Activated CD4-positive, alpha-beta T cell treated with anti-CD3 and anti-CD28 coated beads for 36 hours (primary cell): ENCODE measurements at places on chromosomes 5 and 9.

DNA sequence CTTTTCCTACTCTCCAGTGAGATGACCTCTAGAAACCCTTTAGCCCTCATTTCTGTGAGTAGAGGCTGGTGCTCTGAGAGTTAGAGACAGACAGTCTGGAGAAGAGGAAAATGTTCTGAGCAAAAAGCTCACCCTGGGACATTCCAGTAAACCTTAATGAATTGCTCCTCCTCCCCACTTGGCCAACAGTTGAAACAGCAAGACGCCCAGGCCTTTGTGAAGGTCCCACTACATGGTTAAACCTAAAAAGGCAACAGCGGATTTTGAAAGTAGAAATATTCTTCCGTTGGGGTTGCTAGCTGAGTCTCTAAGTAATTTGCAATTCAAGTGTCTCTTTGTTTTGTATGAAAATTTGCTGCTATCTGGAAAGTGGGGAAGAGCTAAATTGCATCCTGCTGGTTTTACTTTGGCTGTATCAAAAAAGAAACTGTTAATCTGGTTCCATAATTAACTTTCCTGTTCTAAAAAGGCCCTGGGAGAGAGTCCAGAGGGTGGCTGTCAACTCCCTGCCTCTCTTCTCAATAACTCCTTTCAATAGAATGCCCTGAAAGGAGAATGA lies 63.8 kb downstream of the ATP10B start:
- DNase-seq = no peak

- DNase-seq = no peak
Measured at GRCh38 chr9:31323726-31324444, 1060.6 kb upstream of the ACO1 start.

- no peak for DNase-seq
Measured at GRCh38 chr5:109100971-109101370, 308.8 kb downstream of the PJA2 start.

- no peak for DNase-seq
Measured at GRCh38 chr9:106174346-106174745, 480.0 kb downstream of the TMEM38B start.

DNA sequence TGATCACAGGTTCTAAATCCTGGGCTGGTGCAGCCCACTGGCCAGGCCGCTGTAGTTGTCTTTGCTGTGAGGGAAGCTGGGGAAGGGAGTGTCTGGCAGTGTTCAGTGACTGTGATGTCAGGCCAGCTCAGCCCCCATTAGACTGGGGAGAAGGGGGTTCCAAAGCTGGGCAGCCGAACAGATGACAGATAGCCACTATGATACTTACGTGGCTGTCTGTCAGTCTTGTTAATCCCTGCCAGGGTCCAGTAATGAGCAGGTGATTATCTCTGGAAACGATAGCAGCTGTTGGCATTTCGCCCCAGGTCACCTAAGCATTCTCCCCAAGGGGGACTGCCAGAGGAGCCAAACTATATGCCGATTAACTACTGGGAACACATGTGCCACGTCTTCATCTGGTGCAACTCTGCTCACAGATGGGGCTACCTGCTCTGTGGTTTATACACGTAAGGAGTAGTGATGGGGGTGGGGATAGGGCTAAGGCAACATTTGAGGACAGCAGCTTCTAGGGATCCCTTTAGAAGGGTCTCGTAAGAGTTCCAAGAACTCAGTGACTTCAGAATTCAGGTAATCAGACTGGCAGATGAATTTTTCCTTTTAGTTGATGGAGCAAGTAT lies 396.3 kb downstream of the KDM4C start:
- DNase-seq = no peak

DNA sequence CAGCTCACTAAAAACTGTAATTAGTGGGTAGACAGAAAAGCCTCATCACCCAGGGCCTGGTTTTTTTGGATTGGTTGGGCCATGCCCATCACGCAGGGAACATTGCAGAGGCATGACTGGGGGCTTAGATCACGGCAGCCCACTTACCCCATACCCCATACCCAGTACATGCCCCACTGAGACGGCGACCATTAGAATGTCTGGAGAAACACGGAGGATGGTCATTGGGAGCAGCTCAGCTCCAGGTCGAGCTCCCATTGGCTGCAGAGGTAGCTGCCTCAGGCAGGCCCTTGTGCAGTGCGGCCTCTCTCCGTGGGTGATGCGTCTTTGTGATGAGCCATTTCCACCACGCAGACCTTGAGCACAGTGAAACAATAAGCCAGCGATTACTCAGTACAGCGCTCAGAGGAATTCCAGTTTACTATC lies 204.0 kb downstream of the GADD45G start:
- DNase-seq = no peak

GRCh38 chr9:93586290-93587057 lies 10.1 kb downstream of the PHF2 start:
- no peak for DNase-seq

- no peak for DNase-seq
Measured at GRCh38 chr5:118156181-118156580, 832.2 kb downstream of the DTWD2 start.

DNA sequence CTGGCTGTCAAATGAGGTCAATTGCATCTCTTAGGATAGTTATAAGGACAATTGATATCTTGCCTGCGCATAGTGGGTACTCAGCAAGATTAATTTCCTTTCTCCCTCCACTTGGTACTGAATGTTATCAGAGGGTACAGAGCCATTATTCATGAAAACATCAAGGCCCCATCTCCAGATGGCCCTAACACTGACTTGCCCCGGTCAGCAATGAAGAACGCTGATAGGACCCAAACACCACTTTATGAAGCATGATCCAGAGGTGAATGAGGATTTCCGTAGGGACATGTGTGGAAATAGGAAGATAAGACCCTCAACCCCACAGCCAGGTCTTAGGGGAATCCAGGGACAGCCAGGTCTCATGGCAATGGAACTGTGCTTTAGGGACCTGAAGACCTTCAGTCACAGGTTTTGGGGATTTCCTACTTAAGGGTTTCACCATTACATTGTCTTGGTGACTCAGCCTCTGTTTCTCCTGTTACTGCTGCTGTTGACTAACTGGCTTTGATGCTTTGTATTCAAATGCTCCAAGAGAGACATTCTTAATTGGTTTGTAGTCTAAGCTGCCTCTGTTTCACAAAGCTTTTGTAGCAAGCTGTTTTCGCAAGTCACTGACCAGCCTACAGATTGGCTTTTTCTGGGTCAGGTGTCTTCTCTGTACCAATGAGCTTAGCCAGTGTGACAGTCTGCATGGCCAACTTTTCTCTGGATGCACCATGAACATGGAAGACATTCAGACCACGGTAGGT lies 35.3 kb upstream of the IQGAP2 start:
- peak; percentile 57 for DNase-seq

GRCh38 chr5:107321906-107322305 lies 348.8 kb downstream of the EFNA5 start:
- no peak for DNase-seq

DNA sequence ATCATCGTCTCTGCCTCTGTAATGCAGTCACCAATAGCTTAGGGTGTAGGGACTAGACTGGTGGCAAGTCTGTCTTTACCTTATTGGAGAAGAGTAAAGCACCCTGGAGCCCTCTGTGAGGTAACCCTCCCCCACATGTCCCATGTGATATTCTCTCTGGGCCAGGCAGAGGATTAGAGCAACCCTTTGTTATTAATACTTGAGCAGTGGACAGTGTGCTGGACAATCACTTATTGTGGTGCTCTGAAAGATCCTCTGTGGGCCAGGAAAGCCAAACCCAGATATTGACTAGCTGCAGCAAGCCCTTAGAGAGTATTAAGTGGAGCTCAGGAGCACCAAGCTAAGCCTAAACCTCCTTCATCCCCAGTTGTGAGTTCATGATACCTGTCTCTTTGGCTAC lies 139.7 kb upstream of the RUSC2 start:
- no peak for DNase-seq

GRCh38 chr5:45774528-45774927 lies 78.3 kb upstream of the HCN1 start:
- no peak for DNase-seq

- no peak for DNase-seq
Measured at GRCh38 chr5:159426694-159427093, 96.4 kb upstream of the IL12B start.

DNA sequence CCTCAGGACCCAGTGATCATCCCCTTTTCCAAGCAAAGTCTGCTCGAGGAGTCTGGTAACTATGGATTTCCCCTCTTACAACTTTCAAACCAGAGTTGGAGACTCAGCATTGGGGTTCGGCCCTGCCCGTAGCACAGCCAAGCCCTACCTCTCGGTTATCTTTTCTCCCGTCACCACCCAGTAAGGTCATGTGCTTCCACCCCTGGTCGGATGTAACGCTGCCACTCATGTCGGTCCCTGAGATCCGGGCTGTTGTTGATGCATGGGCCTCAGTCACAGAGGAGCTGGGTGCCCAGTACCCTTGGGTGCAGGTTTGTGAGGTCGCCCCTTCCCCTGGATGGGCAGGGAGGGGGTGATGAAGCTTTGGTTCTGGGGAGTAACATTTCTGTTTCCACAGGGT lies 1.2 kb downstream of the GALT start:
- DNase-seq = peak; percentile 41

DNA sequence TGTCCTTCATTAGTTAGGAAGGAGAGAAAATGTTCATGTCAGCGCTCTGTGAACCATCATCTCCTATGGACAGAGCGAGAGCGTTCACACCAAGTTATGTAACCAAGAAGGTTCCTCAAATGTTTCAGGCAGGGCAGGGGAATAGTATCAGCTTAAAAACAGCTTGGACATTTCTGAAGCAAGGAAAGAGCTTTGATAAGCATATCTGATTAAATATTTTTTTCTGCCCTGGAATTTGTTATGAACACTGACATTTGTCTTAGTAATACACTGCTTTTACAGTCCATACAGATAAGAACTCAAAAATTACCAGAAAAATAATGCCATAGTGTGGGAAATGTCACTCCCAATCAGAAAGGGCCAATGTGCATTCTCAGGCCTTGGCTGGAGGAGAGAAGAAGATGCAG lies 66.3 kb upstream of the LIFR start:
- no peak for DNase-seq

GRCh38 chr5:100864931-100865330 lies 38.2 kb downstream of the ST8SIA4 start:
- DNase-seq = no peak

DNA sequence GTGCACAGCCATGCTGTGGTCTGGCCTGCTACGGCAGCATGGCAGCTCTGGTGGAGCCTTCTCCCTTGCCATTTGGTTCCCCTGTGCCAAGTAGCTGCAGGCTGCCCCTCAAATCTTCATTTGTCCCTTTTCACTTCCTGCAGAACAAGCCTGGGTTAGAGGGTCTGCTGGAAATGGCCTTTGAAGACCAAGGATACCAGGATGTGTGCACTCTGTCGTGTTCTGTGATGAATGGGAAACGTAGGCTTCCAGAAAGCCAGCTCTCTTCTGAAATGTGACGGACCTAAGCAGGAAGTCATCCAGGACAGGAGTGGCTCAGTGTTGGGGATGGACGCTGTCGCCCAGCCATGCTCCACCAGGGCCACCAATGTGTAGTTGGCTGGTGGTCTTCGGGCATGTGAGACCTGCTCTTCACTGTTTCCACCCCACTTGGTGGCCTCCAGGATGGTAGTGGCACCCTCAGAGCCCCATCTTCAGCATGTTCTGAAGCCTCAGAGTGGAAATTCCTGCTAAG lies 3.4 kb upstream of the POMT1 start:
- no peak for DNase-seq
